ENCODE measurements at places on chromosomes 12 and 14.

DNA sequence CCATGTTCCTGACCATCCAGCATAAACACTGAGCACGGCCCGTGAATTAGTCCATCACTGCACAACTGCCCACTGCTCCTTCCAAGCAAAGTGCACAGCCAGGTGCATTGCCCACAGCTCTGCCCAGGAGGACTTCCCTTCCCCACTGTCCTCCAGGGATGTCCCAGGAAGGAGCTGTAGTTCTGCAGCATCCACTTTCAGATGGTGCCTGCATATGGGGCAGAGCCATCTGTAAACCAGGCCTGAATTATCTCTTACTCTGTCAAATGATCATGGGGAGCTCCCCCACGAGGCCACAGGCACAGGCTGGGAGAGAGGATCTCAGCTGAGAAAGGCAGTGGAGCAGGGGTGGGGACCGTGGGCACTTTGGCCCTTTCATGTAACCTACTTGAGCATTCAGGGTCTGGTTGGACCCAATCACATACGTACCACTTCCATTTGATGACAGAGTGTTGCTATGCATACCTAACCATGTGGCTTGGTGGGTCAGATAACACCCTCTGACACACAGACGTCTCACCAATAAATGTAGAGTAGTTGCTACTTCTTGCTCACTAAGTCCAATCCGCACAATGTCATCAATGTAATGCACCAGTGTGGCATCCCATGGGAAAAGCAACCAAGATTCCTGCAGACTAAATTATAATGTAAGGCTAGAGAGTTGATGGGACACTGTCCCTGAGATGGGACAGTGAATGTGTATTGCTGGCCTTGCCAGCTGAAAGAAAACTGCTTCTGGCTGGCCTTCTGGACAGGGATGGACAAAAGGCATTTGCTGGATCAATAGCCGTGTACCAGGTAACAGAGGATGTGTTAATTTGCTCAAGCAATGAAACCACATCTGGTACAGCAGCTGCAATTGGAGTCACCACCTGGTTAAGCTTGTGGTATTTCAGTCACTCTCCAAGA lies 113.8 kb upstream of the C14orf180 start:
- DNase-seq: no peak

DNA sequence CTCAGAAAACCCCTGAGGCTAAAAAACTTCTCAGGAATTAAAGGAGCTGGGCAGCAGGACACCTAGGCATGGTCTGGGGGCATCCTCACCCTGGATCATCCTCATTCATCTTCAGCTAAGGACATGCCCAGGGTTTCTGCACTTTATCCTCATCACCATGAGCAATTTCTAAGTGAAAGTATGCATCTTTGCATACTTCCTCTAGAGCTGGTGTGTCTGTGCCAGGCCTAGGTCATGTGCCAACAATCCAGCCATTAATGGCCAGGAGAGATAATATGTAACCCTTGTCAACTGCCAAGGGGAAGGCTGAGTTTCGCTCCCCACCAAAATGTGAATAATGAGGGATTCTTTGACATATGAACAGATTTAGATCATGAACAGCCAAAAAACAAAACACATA lies 160.5 kb downstream of the KITLG start:
- no peak for DNase-seq

- DNase-seq: peak; percentile 59
Observed at GRCh38 chr12:18430425-18431048, 169.2 kb downstream of the PIK3C2G start.

DNA sequence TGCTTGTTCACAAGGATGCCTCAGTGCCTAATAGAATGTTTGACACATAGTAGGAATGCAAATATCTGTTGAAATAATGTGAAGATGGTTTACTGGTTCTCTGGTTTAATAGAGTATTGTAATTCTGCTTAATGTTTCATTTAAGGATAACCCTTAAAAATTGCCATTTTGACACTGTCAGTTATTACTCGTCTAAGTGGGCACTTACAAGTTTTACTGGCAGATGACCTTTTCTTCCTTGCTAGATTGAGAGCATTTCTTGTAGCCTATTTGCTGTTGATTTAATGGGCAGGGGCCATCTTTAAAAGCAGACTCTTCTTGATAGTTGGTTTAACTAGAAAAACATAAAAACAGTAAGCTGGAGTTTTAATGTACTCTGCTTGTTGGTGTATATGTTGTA lies 1.9 kb downstream of the TMEM263 start:
- DNase-seq: no peak

- no peak for DNase-seq
Observed at GRCh38 chr12:51839310-51839947, 9.1 kb downstream of the FIGNL2 start.

- DNase-seq: no peak
Observed at GRCh38 chr14:104207142-104208014, 69.0 kb downstream of the KIF26A start.

DNA sequence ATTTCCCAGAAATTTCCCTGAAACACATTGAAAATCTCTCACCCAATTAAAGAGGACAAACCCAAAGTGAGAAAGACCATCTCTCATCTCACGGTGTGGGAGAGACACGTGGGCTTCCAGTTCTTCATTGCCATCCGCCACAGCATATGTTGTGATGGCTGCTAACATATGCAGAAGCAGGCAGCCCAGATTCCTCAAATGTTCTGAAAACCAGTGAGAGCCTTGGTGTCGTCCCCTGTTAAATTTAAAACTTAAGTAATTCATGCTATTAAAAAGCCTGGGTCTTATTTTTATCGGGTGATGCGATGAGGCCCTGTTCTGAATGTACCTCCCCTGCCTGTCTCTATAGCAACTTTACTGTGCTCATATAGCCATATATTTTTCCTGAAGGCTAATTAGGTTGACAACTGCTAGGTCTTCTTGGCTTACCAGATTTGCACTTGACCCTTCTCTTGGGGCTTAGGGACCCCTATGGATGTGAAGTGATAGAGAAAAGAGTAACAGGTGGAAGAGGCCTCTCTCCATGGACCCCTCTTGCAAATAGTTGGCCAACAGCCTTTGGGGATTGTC lies 2.8 kb upstream of the FGF6 start:
- no peak for DNase-seq

GRCh38 chr12:108751821-108752220 lies 20.5 kb upstream of the CORO1C start:
- no peak for DNase-seq

GRCh38 chr12:15320881-15321280 lies 1.4 kb upstream of the PTPRO start:
- DNase-seq: no peak

DNA sequence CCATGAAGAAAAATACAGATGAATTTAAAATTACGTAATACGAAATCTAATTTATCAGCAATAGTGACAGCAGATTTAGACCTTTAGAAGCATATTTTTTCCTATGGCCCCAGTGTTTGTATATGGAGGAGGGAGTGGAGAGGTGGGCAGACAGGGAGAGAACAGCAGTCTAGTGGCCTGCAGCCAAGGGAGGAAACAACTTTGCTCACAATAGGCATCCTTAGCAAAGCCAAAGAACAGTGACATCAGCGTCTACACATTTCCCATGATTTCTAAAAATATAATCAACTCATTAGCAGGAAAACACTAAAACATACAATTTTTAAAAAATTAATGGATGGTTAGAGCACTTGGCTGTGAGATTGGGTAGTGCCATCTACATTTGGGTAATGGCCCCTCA lies 622.6 kb upstream of the ATP2B1 start:
- DNase-seq: no peak

GRCh38 chr14:72889366-72889765 lies 4.5 kb downstream of the DPF3 start:
- no peak for DNase-seq

DNA sequence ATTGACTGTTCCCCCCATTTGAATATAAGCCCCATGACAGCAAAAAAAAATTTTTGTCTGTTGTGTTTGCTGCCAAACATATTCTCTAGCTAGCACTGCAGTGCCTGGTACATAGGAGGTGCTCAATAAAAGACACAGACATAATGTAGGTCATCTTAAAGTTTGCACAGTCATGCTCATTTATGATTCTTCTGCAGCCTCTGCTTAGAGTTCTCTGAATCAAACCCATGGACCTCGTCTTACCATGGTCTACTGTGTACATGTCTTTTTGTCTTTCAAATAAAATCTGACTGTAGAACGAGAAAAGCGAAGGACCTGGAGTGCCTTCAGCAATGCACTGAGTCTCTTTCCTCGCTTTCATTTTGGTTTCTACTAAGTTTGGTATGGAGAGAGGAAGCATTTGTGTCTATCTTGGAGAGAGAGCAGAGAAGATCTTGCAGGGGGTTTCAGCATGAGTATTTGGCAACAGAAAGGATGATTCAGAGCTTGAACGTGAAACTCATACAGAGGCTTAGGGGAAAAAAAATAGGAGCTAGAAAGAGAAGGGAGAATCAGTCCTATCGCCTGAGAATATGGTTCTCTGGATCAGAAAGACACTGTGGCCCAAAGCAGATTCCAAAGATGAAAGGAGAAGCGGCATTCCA lies 38.8 kb upstream of the TMCC3 start:
- DNase-seq: no peak

- DNase-seq: no peak
Observed at GRCh38 chr12:94262228-94263010, 114.0 kb downstream of the PLXNC1 start.

GRCh38 chr12:101697930-101698799 lies 725 bp downstream of the CHPT1 start:
- DNase-seq: peak; percentile 18

DNA sequence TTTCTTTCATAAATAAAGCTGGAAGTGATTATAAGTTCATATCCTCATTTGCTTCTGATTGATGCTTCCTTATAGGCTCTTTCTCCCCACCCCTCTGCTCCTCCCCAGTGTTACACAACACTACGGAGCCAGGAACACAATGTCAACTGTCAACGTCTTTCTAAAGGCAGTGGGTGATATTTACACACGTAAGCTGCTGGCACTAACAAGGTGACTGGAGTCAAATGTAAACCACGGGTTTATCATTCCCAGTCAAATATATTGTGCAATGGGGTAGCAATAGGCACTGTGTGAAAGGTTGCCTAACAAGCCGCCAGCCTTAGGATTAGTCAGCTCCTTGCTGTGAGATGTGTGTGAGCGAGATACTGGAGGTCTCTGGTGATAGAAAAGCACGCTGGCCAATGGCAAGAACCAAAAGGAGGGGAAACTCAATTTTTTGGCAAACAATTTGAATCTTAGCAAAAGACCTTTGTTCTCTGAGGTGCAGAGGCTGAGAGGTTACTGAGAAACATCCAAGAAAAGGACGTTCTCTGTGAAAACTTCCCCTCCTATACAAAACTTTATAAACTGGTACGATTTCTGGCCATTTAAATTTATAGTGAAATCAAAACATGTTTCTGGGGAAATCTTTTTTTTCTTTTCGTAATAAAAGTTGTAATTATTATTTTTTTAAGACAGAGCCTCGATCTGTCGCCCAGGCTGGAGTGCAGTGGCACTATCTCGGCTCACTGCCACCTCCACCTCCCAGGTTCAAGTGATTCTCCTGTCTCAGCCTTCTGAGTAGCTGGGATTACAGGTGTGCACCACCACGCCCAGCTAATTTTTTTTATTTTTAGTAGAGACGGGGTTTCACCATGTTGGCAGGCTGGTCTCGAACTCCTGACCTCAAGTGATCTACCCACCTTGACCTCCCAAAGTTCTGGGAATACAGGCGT lies 22.3 kb upstream of the HECTD1 start:
- DNase-seq: peak; percentile 50

- no peak for DNase-seq
Observed at GRCh38 chr12:33988913-33989312, 33.4 kb upstream of the ALG10 start.

- DNase-seq: no peak
Observed at GRCh38 chr12:128581321-128581761, 242.4 kb downstream of the SLC15A4 start.

DNA sequence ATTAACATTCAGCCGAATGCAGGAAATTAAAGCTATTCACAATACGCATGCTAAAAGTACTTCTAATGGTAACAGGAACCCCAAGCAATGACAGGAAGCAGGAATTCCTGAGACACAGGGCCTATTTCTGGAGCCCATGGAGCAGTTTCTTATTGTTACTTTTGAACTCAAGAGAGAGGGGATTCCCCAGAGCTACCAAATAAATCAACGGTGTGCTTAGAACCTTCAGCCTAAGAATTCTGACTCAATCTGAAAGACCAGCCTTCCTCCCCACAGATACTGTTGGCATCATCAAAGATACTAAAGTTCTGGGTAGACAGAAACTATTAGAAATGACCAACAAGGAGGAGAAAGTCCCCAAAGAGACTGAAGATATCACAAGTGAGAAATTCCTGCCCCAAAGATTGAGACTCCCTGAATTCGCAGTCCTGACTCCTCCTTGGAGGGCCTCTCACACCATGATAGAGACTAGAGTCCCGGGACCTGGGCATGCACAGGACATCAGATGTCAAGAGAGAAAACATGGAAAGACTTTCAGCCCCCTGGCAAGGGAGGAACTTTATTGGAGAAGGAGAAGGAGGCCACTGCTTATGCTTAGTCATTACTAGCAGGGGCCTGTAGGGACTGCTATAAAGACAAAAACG lies 32.7 kb downstream of the RTRAF start:
- DNase-seq: no peak

DNA sequence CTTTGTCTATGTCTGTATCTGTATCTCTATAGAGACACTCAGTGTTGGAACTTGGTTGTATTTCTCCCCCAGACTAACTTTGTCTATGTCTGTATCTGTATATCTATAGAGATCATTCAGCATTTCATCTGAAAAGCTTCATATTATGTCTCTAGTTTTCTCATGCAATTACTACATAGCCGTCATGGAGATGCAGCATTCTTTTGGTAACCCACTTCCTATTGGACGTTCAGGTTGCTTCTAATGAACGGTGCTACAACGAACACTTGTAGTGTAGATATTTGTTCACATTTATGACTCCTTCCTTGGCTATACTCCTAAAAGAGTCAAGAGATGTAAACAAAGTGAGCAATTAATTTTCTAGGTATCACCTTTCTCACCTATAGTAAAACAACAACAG lies 81.5 kb upstream of the KCNA1 start:
- DNase-seq: no peak

- DNase-seq: peak; percentile 52
Observed at GRCh38 chr12:98532687-98533304, 17.4 kb downstream of the TMPO start.

- no peak for DNase-seq
Observed at GRCh38 chr12:131942671-131943070, 7.1 kb upstream of the EP400 start.

GRCh38 chr14:79057333-79057732 lies 887.2 kb downstream of the NRXN3 start:
- DNase-seq: no peak

- DNase-seq: peak; percentile 27
Observed at GRCh38 chr12:32107359-32108267, 966 bp downstream of the BICD1 start.

DNA sequence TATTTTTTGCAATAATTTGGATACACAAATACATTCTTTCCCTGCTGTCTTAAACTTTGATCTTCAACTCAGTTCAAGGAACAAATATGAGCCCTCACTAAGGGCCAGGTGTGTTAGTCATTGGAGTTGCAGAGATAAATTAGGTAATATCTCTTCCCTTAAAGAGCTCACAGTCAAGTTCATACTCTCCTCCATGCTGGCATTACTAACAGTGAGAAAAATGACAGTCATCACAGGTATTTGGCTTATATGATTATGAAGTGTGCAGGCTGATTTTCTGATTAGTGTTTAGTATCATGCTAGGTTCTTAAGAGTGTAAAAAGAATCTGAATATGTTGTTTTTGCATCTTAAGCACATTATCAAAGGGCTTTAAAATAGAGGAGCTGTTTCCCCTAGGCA lies 594.7 kb downstream of the CCER1 start:
- DNase-seq: no peak
